ENCODE measurements at places on chromosomes 3 and 15.
A peak's percentile ranks its signal among the peaks of the same experiment; 100 is the strongest.

- no peak for DNase-seq
These were observed 48.1 kb upstream of the SEMA6D start for GRCh38 chr15:47669221-47669620.

DNA sequence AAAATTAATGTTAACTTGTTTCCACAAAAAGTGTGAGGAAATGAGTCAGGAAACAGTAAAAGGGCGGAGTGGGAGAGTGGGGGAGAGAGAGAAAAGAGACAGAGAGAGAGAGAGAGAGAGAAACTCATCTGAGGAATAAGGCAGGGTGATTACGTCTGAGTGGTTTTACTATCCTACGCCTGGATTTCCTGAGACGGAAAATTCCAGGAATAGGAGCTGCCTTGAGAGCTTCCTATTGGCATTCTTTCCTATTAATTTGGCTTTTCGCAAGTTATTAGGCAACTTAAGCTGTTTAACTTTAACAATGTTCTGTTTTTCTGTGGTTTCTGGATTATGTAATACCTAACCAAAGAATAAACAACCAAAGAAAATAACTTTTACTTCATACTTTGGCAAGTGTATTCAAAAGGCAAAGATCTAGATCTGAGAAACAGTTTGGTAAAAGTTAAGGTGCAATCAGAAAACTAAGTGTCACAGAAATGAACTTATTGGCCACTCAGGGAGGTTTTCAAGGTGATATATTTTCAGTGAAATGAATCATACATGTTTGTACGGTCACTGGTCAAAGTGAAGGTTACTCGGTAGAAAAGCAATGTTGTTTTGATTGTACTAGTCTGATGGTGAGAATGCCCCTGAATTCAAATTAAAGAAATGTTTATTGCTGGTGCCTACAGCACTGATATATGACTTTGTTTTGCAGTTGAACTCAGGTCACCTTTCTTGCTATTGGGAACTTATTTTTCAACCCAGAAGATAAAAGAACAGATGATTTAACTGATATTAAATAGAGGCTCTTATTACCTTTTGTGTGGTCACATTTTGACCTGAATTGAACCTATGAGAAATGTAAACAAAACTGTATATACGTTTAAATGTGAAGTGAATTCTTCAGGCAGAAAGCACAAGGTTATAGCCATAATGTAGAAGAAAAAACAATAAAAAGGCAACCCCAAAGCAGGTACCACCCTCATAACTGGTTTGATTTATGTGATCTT lies 39.9 kb upstream of the TNFSF10 start:
- DNase-seq: peak; percentile 63

DNA sequence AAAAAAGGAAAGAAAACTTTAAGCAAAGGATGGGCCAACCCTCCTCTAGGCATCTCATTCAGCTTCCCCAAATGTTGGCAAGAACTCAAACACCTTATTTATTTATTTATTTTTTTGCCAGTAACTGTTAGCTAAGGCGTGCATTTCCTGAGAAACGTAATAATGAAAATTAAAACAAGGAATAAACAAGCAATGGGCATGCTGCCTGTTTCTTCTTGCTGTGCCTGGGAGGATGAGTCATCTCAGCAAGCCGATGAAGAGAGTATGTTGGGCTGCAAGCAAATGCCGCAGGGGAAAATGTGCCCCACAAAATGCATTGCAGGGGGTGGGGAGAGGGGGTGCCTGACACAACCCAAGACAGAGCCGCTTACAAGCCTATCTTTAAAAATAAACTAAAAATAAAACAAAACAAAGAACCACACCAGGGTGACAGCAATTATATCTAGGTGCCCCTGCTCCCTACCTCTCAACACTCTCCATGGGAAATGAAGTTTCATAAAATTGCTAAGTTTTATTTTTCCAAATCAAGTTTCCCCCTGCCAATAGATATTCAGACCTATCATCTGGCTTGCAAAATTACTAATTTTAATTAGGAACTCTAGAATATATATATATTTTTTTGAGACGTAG lies 40.3 kb downstream of the EIF4E3 start:
- DNase-seq: peak; percentile 13

DNA sequence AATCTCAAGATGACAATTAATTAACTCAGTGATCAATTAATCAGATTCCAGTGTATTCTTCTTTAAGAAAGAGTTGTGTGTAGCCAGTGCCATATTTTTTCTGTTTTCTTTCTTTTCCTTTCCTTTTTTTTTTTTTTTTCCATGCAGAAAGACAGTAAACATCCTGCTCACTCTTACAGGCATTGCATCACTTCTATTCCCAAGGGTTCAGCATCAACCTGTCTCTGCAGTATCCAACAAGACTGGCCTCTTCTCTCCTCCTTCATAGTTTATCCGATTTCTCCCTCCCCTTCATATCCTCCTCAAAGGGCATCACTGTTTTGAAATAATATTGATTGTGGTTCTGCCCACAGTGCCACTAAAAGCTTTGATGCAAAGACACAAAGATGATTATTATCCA lies 17.0 kb upstream of the SLC9A9 start:
- DNase-seq: no peak

DNA sequence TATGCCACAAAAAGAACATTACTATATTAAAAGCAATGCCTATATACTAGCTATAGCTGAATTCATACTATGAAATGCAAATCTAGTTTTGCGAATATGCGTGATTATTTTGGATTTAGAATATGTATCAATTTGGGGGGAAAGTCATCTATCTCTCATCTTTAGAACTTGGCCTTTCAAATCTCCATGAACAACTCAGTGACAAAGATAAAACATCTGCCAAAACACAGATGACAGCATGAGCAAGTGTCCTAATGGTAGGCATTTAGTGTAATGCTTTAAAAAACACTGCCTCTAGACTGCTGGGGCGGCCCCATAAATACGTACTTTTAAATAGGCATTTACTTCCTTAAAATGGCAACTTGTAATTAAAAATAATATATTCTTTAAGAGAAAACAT lies 2.7 kb downstream of the CD47 start:
- DNase-seq: no peak

GRCh38 chr15:62125773-62126172 lies 39.3 kb downstream of the C2CD4B start:
- peak; percentile 54 for DNase-seq
